HuH-7.5 (cell line): ENCODE measurements at places on chromosomes 11 and 22.

GRCh38 chr22:28734393-28734792 is 7.2 kb downstream of the CHEK2 start:
- no peak for DNase-seq

DNA sequence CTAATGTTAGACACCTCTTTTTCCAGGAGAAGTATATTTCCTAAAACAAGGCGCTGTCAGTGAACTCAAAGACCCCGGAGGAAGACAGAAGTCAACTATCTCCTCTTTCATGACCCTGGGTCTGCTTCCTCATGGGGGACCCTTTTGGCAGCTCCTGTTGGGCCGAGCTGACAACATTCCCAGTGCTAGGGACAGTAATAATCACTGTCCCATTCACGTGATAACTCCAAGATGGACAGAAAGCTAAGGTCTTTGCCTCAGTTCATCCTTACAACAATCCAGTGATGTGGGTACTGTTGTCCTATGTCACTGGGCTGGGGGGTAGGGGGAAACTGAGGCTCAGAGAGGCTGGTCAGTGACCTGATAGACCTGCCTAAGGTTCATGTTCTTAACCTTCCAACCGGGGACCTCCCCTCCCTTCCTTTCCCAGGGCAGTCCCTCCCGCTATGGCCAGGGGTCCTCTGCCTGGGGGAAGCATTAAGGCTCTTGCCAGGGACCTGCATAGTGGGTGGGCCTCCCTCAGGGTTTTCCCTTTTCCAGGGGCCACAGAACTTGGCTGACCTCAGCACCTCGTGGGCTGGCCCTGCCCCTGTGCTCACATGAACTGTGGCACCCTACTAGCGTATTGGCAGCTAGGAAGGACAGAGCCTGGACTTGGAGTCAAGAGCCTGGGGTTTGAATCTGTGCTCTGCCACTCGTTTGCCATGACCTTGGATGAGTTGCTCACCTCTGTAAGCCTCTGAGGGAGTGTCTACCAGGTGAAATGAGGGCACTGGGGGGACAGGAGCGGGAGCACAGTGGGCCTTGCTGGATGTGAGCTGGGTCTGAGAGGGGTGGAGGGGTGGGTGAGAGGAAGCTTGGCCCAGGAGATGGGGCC is 53.6 kb downstream of the LRRC32 start:
- no peak for DNase-seq

- DNase-seq = peak; percentile 73
Measured at GRCh38 chr11:2700415-2701211, 819 bp upstream of the KCNQ1OT1 start.

DNA sequence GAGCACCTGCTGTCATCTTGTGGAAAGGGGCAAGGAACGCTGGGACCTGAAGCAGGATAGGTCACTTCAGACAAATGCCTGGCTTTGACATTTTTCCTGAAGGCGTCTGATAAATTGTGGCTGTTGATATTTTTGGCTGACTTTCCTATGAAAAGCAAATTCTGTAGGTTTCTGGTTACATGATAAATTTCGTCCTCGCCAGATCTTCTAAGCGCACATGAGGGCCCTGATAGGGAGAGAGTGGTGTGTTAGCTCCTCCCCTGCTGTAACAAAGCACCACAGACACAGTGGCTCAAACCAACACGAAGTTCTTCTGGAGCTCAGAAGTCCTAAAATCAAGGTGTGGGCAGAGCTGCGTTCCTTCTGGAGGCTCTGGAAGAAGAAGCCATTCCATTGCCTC is 19.6 kb downstream of the APOL4 start:
- no peak for DNase-seq

- no peak for DNase-seq
Measured at GRCh38 chr11:110022548-110022947, 70.6 kb upstream of the ZC3H12C start.
